Activated naive CD8-positive, alpha-beta T cell treated with anti-CD3 and anti-CD28 coated beads, Interleukin-2, amount 50 U/mL, for 24 hours (primary cell): ENCODE measurements at places on chromosomes 7 and 10.
A peak's percentile ranks its signal among the peaks of the same experiment; 100 is the strongest.

DNA sequence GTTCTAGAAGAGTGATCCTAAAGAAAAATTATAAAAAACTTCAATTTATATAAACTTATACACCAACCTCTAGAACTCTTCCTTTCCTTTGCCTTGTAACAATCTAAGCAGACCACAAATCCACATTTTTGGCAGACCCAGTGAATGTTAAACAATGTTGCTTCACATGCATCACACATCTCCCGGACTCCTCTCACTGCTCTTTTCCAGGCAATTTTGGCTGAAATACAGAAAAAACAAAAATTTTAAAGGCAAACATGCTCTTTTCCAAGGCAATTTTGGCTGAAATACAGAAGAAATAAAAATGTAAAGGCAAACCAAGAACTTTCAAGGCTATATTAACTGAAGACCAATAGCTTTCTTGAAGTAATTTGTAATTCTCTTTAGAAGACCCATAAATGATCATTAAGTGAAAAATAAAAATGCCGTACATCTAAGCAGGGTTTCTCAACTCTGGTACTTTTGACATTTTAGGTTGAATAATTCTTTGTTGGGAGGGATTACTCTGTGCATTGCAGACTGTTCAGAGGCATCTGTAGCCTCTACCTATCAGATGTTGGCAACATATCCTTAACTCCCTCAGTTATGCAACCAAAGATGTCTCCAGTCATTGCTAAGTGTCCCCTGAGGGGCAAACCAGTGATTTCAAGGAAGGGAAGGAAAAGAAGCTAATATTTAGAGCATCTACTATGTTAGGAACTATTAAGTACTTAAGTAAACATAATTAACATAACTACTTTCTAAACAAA is 64.4 kb downstream of the NRBF2 start:
- no peak for DNase-seq

DNA sequence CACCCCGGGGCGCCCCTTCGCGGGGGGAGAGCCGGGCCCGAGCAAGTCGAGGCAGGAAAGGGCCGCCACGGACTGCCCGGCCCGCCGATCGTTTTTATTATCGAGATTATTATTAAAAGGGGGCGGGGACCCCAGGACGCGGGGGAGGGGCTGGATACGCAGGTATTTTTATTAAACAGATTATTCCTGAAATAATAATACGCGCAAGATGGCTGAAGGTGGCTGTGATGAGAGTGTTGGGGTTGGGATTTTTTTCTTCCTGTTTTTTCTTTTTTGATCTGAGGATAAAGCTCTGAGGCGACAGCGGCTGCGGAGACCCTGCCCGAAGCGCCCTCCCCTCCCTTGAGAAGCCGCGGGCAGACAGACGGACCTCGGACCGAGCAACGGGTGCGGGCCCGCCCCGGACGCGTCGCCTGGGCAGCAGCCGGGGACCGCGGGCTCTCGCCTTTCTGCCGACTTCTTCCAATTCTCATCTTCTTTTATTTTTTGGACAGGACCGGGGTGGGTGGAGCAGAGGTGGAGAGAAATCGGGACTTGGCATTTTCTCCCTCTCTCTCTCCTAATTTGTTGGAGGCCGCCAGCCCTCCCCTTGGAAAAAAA is 1.4 kb upstream of the TRIM8 start:
- DNase-seq: peak; percentile 50

DNA sequence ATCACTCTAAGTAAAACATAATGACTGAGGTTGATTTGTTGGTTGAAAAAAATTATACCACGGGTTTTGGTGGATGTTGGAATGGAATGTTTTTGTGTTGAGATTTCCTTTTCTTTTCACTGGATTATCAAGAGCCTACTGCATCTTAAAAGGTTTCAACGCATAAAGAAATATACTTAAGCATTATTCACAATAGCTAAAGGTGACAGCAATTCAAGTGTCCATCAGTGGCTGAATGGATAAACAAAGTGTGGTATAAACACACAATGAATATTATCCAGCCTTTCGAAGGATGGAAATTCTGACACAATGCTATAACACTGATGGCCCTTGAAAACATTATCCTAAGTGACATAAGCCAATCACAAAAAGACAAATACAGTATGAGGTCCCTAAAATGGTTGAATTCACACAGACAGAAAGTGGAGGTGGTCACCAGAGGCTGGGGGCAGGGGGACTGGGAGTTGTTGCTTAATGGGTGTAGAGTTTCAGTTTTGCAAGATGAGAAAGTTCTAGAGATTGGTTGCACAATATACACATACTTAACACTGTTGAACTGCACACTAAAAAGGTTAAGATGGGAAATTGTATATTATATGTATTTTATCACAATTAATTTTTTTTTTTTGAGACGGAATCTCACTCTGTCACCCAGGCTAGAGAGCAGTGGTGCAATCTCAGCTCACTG is 122.3 kb downstream of the NRP1 start:
- no peak for DNase-seq

DNA sequence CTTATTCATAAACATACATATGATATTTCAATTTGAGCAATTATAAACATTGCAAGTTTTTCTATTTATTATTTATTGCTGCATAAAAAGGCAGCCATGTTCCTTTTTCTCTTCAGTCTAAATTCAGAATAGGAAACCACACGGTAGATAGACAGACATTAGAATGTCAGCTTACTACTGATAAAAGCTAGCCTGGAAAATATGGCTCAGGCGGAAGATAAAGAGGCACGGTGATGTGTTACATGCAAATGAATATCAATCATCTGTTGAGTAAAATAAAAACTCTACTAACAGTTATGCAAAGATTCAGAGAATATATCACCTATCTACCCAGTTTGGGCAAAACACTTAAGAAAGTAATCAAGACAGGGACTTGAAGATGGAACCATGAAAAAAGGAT is 73.5 kb upstream of the PDSS1 start:
- DNase-seq: no peak

DNA sequence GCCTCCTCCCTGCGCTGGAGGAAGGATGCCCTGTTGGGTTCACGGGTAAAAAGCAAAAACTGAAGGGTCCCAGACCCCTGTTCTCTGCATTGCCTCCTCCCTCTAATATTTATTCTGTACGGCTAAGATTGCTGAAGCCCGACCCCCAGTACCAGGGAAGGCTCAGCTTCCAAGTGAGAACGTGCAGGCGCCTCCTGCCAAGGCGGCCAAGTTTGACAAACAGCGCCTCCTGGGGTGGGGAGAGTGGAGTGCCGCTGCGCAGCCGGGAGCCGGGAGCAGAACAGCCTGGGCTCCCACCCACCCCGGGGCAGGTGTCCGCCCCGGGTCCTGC is 4.7 kb upstream of the EBF3 start:
- DNase-seq: peak; percentile 62

DNA sequence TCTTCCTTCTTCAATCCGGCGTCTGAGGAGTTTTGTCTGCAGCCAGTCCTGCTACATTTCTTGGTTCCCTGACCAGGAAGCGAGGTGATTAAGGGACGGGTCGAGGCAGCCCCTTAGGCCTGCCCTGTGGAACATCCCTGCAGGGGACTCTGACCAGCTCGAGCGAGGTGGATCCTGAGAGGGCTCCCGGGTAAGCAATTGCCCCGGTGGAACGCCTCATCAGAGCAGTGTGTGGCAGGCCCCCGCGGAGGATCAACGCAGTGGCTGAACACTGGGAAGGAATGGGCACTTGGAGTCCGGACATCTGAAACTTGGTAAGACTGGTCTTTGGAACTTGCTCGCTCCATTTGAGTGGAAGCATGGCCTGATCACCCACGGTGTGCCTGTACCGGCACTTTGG is 121.0 kb downstream of the CUL2 start:
- no peak for DNase-seq

DNA sequence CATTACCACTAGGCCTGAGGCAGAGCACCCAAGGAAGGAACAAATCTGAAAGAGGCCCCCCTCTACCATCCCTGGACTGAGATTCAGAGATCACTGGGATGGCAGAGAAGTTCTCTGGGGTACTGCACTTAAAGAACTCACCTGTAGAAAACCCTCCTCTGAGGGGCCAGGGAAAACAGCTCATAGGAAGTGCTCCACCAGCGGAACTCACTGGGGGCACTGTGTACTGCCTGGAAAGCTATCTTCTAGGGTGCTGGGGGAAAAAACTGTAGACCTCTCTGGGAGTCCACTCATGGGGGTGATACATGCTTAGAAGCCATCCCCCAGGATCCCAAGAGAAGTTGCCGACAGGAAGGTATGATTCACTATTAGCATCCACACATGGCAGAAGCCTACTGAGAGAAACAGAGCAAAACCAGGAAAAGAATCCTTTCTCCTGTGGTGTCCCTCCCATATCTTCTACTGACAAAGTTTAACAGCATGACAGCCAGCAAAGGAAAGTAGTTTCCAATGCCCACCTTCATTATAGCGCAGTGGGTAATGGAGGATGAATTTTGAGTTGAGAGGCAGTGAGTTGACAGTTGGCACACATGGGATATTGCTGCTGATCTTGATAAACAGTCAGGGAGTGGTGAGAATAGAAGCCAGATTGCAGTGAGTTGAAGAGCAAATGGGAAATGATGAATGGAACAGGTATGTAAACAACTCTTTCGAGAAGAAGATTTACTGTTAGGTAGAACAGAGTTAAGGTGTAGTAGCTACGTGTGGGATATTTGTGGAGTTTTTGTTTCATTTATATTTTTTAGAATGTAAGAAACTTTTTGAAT is 20.9 kb downstream of the ANKIB1 start:
- DNase-seq: no peak

GRCh38 chr10:46227936-46228562 is 58.7 kb upstream of the ANTXRL start:
- DNase-seq: peak; percentile 7

DNA sequence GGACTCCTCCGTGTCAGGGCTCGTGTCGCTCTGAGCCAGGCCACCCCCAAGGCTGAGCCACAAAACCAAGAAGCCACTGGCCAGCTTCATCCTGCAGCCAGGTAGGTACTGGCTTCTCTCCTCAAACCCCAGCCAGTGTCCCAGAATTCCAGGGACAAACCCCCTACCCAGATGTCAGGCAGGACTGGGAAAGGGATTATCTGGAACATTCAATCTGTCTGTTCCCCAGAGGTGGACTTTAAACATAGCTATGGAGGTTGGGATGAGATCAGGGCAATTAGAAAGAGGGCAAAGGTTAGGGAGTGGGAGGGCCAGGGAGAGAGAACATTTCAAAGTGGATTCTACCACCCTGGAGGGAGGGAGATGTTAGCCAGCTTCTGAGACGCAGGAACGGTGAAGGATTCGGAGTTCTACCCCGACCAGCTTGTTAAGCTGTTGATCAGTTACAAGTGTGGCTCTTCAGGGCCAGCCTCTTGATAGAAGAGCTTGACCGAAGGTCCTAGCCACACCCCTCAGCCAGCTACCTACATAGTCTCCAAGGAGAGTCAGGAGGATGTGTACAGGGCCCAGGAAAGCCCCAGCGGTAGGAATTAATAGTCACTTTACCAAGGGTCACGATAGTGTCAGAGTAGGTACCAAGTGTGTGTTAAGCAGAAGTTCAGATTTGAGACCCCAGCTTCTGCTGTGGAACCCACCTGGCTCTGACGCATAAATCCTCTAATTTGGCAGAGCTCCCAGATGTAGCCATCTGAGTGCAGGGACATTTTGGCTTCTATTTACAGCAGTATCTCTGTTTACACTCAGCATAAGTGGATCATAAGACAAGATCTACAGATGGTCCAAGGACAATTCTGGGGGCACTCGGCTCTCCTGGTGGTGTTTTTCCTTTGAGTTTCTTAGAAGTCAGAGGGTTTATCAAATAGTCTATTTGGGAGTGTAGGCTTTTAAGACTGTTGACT is at the start of gene PLA2G12B:
Gene PLA2G12B (minus strand): TSS at position 211 of the 959 bp plus-strand sequence. CDS start 121 bp downstream, at position 90.
- no peak for DNase-seq

- DNase-seq: no peak
These were observed 136.4 kb upstream of the ASAH2 start for GRCh38 chr10:50387732-50388073.

- no peak for DNase-seq
These were observed 855.1 kb downstream of the LRMDA start for GRCh38 chr10:76286536-76286935.
